ENCODE measurements at places on chromosomes 3 and 15.

DNA sequence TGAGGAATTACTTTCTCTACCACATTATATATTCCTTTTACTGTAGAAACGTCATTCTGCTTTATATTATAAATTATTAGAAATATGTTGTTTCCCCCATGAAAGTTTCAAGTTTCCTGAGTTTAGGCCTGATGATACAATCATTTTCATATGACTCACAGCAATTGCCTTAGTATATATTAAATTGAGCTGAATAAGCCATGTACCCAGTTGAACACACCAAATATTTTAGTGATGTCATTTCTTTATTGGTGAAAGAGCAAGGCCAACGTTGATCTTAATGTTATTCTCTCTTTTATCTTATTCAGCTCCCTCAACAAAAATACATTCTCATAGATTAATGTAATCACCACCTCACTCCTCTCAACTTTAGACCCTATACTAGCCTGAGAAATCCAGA lies 30.8 kb downstream of the B3GNT5 start:
- no peak for DNase-seq

DNA sequence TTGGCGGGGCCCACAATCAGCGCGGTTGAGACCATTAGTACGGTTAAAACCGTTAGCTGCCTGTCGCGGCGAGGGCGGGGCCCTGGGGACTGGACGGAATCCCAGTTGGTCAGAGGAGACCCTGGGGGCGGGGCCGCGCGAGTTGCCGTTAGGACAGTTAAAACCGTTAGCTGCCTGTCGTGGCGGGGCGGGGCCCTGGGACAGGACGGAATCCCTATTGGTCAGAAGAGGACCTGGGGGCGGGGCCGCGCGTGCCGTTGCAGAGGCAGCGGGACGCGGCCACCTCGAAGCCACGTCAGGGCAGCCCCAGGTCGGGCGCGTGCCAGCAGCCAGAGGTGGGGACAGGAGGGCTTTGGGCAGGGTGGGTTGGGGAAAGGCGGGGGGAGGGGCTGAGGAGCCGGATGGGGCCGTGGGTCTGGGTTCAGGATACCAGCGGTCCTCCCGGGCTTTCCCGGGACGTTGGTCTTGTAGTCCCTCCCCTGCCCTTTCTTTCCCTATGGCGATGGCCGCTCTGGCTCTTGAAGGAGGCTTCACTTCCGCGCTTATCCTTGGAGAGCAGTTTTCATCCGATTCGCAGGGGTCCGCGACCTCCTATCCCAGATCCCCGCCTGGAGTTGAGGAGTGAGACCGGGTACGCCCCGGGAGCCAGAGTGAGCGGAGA lies 28.0 kb downstream of the KLHDC8B start:
- DNase-seq, result no peak

DNA sequence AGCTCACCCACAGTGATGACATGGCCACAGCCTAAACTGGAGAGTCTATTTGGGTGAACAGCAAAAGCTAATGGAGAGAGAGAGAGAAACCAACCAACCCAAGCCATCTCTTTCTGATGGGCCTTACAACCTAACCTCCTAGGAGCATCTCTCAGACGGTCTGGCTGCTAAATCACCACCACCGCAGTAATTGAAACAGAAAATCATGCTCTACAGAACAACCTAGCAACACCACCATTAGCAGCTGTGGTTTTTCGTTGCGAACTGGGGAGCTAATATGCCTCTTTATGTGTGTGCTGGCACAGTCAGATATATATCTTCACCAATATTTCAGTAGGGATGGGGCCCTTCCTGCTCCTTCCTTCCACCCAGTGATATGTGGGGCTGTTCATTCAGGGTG lies 166.9 kb upstream of the PROK2 start:
- DNase-seq, result no peak

DNA sequence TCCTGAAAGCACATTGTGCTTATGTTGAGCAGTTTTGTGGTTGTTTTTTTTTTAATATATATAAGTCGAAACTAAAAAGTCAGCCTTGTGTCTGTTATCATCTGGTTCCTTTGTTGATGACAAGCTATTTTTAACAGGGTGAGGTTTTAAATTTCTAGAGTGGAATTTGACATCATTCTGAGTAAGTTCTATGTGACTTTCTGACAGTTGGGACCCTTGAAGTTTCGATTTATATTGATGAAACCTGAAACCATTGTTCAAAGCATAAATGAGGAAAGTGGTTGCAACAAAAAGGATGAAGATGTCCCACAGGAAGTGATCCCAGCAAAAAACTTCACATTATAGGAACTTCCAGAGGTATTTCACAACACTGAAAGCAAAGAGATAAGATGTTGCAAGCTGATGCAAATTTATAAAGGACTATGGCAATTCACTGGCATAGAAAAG lies 94.0 kb downstream of the CYP19A1 start:
- DNase-seq, result no peak

- DNase-seq, result peak; percentile 61
Measured at GRCh38 chr3:71130471-71131374, 452.8 kb downstream of the FOXP1 start.

DNA sequence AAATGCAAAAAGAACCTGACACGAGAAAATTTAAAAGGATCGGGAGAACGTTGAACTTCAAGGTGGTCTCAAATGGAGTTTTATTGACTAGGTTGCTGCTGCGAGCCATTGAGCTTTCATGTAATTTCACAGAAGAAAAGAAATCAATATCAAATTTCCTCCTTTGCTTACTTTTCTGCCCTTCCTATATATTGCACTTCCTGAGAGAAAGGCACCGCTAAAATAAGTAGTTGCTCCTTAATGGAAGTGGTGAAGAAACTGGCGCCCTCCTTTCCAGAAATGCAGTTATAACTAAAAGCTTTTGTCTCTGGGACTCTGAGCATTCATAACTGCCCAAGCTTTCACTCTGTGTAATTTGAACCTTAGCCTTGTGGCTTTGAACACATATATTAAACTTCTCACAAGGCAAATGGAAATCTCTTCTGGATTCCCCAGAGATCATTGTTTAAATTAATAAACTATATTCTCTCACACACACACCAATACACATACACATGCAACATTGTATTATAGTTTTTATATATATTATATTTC lies 13.4 kb downstream of the EID1 start:
- no peak for DNase-seq

- no peak for DNase-seq
Measured at GRCh38 chr3:110773413-110773954, 298.1 kb upstream of the NECTIN3 start.

DNA sequence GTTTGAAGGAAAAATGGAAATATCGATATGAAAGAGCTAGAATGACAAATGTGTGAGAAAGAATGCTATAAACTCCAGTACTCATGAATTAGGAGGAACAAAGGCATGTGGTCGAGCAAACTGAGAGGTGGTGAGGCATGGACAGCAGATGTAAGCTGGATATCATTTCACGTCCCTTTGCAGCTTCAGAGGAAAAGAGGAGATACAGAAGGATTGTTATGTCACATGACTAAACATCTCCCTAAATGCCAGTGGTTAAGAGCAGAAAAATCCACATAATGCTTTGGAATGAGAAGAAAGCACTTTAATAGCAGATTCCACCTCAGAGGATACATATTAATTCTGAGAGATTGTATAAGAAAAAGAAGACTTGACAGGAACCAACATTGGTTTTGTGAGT lies 248.7 kb downstream of the ZIC4 start:
- DNase-seq, result no peak

GRCh38 chr3:82137861-82138260 lies 376.4 kb upstream of the GBE1 start:
- DNase-seq, result no peak

GRCh38 chr15:49309889-49310288 lies 113.2 kb upstream of the FGF7 start:
- DNase-seq, result no peak

DNA sequence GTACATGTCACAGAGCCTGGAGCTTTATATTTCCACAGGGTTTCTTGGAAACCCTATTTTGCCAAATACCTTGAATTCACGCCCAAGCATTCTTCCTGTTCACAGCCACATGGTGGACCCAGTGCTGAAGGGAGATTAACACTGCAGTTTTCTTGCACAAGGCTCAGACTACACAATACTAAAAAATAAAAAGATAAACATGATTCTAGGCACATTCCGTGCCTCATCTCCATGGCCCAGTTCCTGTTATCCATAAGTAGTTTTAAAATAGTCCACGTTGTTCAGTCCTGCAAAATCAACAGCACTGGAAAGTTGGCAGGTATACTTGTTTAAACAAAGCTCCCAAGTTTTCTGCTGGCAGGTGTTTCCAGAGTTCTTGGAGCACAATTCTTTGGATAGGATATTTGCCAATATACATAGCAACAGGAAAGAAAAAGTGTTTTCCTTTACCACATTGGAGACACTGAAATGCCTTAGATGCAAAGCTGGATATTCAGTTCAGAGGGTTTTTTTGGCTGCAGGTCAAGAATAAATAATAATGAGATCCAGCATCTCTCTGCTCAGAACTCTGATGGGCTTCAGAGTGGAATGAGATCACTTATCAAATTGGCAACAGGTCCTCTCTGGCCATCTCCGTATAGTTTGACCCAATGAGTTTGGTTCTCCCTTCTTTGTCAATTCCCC lies 88.1 kb upstream of the TGFBR2 start:
- no peak for DNase-seq

DNA sequence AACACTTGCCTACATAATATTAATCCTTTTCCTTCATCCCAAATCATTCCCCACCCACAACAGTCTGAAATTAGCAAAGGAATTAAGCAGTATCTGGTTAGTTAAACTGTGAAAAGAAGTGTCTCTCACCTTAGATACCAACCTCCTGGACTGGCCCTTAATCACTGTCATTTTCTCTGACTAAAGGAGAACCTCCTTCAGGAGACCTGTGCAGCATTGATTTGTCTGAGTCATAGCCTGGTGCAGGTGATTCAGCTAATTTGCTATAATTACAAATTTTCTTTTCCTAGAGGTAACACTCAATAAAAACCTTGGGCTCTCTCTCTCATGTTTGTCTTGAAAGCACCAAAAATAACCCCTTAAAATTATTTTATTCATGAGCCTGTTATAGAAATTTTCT lies 279.8 kb upstream of the SEMA6D start:
- DNase-seq, result no peak

Data from NCI-H526 treated with DMSO at 0.1 percent for 48 hours (cell line).